Heart left ventricle (tissue), 16 donors: ENCODE measurements at places on chromosomes 3 and 15. TPM values are rescaled to one million over a fixed set of nuclear protein-coding genes. Genes with fewer than 3 reads are reported as not detected.

The THAP10 gene
- total RNA-seq: 5.7 TPM

The TRIM42 gene
- not detected for total RNA-seq

The DUOX1 gene
- total RNA-seq: 0.67 TPM

The XXYLT1 gene
- total RNA-seq: 2.7 TPM

The GABRB3 gene
- 2.9 TPM for total RNA-seq

The UQCRC1 gene
- total RNA-seq: 580 TPM

The ISLR2 gene
- total RNA-seq: 2.9 TPM

The PLCD1 gene
- 12.6 TPM for total RNA-seq
